ENCODE measurements at places on chromosomes 5 and 9.

DNA sequence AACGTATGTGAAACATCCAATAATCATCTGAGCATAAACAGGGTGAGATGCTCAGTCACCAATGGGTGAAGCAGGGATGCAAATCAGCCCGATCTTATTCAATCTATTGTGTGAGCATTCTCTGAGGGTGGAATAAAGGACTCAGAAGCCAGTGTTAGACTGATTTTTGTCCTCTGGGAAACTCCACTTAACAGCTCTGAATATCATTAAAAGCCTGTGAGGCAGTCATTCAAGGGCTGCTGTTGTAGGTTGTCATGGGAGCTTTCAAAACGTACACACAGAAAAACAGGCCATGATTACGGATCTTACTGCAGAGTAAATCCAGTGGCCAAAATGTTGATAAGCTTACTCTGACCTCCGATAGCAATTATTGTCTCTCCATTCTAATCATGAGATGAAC lies 266.5 kb upstream of the EFNA5 start:
- no peak for DNase-seq

DNA sequence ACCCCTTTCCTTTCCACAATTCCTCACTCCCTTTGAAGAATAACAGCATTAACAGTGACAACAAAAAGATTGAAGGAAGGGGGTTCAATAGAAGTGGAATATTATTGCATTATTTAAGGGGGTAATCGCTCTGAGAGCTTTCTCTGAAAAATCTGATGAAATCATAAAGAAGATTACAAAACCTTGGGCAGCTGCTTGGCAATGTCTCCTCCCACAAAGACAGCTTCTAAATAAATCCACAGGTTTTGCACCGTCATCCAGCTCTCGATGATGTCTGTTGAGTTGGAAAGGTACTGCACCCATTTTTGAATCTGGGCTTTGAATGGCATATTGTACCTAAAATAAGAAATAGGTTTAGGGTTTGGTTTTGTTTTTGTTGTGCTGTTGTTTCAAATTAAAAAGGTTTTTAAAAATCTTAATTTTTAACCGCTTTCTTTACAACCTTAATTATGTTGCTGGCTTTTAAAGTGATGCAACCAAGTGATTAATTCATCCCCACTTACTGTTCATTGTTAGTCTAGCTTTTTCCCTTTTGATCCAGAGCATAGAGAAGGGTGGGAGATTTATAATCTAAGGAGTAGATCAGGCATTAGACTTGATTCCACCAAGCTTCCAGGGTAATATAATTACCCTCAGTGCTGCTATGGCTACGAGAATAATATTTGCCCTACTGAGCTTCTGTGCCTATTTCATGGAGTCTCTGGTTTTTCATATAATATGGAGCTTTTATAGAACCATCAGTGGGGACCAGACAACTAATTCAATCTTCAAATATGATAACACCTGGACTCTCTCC lies 85.0 kb downstream of the DNAH5 start:
- no peak for DNase-seq

- peak; percentile 62 for DNase-seq
Measured at GRCh38 chr5:38922199-38922598, 76.4 kb downstream of the OSMR start.

DNA sequence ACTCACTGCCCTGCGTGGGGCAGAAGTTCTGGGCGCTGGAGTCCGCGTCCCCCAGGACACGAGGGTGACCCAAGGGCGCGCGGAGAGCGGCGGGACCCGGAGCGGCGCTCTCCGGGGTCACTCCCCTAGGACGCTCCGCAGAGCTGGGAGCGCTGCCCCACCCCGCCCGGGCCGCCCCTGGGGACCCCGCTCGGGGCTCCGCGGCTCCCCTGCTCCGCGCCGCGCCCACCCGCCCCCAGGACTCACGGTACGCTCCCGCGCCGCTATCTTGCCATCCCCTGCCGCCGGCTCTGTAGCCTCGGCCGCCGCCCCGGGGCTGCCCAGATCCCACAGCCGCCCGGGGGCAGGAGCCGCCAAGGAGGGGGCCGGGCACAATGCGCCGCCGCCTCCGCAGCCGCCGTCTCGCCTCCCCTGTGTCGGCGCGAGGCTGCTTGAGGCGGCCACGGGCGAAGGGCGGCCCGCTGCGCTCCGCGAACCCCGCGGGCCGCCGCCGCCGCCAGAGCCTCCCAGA lies 303 bp downstream of the LIFR start:
- no peak for DNase-seq

- no peak for DNase-seq
Measured at GRCh38 chr5:111626473-111627148, 114.3 kb upstream of the STARD4 start.

- DNase-seq = no peak
Measured at GRCh38 chr9:125529589-125530515, 177.2 kb downstream of the MAPKAP1 start.

DNA sequence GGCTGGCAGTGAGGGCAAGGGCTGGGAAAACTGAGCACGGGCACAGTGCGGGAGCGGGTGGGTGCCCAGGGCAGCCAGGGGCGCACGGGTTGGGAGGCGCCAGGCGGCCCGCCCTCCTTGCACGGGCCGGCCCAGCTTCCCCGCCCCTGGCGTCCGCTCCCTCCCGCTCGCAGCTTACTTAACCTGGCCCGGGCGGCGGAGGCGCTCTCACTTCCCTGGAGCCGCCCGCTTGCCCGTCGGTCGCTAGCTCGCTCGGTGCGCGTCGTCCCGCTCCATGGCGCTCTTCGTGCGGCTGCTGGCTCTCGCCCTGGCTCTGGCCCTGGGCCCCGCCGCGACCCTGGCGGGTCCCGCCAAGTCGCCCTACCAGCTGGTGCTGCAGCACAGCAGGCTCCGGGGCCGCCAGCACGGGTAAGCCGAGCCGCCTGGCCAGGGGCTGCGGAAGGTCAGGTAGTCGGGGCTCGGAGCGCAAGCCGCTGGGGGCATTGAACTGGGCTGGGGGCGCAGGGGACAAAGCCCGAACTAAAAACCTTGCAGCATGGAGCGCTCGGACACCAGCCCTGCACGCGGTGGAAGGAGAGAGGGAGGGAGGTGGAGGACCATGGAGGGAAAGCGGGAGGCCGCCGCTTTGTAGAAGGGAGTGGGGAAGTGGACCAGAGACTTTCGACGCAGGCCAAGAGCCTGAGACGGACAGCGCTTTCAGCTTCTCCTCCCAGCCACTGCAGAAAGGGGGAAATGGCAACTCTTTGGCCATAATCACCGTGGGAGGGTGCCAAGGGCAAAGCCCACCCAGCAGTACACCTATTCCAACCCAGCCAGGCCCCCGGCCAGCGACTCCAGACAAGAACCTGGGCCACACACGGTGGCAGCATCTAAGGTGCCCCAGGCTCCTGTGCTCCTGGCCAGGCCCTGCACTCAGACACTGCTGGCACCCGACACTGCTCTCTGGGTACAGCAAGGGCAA lies at the start of gene TGFBI:
TSS of gene TGFBI (plus strand) at position 207 of the 961 bp plus-strand sequence. CDS start at position 275, 68 bp downstream.
- no peak for DNase-seq

- no peak for DNase-seq
Measured at GRCh38 chr9:74948937-74949336, 3.8 kb downstream of the C9orf40 start.

DNA sequence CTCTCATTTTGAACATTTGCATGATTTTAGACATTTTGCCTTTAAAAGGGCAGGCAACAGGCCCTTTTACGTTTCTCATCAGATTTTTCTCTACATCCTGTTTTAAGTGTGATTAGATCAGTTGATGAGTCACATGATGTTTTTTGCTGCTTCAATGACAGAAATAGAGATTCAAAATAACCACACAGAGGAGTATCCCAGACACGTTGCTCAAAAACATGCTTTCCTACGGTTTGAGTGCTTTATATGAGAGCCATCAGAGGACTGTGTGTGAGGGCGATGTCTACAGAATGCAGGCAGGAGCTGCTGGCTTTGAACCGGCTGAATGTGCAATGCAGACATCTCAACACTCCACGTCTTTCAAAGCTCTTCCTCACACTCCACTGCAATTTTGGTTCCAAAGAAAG lies 42.1 kb downstream of the OTULIN start:
- peak; percentile 47 for DNase-seq

GRCh38 chr9:131927091-131927490 lies 152.6 kb downstream of the MED27 start:
- no peak for DNase-seq

GRCh38 chr5:115758356-115758755 lies 58.1 kb downstream of the CDO1 start:
- DNase-seq = no peak

DNA sequence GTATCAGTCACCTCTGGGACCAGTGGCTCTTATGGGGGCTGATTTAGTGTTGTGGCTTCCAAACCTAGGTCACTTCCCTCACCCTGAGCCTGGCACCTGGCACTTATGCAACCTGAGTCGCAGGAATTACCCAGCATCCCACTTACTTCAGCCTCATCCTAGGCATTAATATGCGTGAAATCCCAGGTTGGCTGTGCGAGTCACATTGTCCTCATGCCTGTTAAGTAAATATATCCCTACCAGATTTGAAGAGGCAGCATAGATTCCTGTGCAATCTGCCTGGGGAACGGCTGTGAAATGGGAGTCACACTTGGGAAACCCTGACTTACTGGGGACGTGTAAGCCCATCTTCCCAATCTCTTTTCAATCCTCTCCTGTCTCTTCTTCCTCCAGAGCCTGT lies 42.7 kb upstream of the AKNA start:
- DNase-seq = no peak
